ENCODE measurements at places on chromosomes 7 and 10.

DNA sequence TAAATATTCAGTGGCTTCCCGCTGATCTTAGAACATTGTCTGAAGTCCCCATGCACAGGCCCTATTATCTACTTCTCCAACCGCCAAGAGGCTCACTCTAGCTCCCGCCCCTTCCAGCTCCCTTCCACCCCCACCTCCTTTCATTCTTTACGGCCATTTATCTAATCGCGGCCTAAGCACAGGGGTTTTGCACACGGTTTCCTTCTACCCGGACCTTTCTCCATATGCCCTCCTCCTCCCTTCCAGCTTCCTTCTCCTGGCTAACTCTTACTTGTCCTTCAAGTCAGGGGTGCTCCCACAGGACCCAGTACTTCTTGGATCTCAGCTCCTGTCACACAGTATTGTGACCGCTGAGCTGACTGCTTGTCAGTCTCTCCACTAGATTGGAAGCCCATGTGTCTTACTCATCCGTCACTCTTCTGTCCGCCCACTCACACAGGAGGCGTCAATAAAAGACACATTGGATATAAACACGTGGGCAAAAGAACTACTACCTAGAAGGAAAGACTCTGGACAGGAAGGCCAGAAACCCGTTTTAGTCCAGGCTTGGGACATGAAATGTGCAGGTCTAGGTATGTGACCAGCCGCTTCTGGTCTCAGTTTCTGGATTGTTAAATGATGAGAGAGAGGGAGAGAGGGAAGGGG lies 20.2 kb upstream of the HPS1 start:
- DNase-seq, result no peak

DNA sequence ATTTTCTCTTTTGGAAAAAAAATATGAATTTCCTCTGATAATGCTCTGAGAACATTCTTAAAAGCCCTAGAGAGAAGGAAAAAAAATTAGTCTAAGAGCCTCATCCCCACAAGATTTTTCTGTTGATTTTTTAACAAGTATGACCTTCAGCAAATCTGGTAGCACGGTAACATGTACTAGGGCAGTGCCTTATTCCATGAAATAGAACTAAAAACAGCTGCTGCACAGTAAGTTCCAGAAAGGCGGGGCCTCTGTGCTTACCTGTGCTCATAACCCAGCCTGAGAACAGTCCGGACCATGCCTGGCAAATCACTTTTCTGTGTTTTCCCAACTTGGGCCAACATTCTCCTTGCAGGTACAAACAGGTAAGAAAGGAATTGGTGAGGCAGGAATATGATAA lies 519.1 kb upstream of the AKR1E2 start:
- DNase-seq, result no peak

- DNase-seq, result no peak
Measured at GRCh38 chr7:80210400-80210799, 75.8 kb downstream of the GNAI1 start.

- DNase-seq, result peak; percentile 59
Measured at GRCh38 chr7:30074422-30075030, 46.3 kb downstream of the PLEKHA8 start.

GRCh38 chr10:12835709-12836108 lies 165.8 kb downstream of the CCDC3 start:
- peak; percentile 16 for DNase-seq

DNA sequence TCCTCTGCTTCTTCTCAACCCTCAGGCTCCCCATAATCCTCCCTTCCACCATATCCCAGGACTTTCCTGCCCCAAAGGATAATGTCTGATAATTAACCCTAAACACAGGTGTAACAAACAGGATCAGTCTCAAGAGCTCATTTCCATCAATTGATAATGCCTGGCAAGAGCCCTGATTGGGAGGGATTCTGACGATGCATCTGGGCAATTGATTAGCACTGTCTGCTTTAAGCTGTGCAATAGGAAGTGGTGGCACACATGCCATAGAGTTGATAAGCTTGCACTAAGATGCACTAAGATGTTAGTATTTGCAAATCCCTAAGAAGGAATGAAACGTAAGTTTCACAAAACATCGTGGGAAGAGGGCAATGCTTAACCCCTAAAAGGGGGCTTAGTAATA lies 27.4 kb upstream of the EGR2 start:
- no peak for DNase-seq

- DNase-seq, result no peak
Measured at GRCh38 chr7:16034353-16034752, 347.9 kb upstream of the MEOX2 start.

- DNase-seq, result no peak
Measured at GRCh38 chr7:47557694-47558670, 23.9 kb downstream of the TNS3 start.

DNA sequence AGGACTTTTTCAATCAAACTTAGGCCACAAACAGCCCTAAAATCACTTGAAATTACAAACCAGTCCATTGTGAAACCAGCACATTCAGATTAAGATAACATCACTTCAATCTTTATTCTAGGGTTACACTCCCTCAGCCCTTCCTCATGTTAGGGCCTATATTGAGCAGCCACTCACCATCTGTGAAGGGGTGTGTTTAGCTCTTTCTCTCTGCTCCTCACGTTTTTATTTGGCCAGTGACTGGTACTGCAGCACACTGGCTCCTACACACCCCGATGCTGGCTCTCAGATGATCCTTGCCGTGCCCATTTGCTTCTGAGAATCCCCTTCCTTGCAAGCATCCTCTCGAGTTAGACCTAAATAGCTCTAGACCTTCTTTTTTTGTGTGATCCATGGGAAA lies 604.5 kb downstream of the INHBA start:
- no peak for DNase-seq

GRCh38 chr10:85900487-85900886 lies 466.1 kb downstream of the GRID1 start:
- no peak for DNase-seq

- no peak for DNase-seq
Measured at GRCh38 chr7:26507108-26507987, 215.7 kb downstream of the SNX10 start.

DNA sequence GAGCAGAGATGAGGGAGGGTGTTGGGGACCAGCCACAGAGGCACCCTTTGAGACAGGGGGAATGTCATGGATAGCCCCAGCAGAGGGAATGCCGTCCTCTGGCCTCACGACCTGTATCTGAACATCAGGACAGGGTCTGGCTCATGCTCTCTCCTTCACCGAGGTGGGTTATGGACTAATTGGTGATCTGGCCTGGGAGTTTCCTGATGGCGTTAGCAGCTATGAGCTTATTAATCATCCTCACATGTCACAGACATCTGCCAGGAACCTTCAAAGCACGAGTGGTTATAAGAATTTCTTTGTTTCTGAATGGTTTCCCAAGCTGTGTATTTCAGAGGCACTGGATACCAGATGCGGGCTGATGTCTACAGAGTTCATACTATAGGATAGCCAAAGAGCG lies 6.9 kb downstream of the CPA4 start:
- no peak for DNase-seq
